Hematopoietic multipotent progenitor cell treated with erythropoietin and hydrocortisone succinate and interleukin-3 and kit ligand, for 17 days (in vitro differentiated cells): ENCODE measurements at places on chromosomes 2 and 18.

- no peak for DNase-seq
Observed at GRCh38 chr2:109282360-109282759, 153.4 kb downstream of the SH3RF3 start.

DNA sequence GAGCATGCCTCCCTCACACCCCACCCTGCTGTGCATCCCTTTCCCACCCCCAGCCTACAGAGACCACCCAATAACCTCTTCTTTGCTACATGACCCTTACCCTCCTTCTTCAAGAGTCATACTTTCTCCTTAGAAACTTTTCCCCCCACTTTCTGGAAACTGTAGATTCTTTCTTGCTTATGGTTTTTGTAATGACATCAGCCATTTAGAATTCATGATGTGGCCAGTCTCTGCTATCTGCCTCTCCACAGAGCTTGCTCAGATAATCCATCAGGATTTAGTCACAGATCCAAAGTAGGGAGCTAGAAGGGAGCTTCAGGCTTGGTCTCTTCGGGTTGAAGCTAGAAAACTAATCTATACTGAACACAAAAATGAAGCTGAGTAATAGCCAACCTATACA is 36.5 kb downstream of the GALM start:
- DNase-seq: no peak

DNA sequence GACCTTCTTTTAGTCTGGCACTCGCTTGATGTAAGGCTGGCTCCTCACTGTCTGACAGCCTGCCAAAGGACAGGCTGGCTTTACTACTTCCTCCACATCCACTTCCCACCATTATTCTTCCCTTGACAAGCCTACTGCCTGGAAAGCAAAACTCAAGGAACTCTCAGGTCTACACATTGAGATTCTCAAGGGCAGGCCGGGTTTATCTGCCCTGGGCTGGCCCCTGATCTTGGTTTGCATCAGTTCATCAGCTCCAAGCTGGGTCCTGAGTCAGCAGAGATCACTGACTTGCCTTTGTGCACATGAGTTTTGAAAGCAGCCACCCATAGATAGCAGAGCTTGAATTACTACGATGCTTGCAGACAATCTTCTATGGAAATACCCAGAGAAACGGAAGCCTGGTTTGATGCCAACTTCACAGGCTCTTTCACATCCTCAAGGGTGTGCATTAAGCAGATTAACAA is 53.9 kb downstream of the KCTD18 start:
- no peak for DNase-seq

GRCh38 chr2:29616569-29616968 is 304.8 kb downstream of the ALK start:
- DNase-seq: no peak

GRCh38 chr2:58532641-58533040 is 291.5 kb upstream of the FANCL start:
- no peak for DNase-seq

DNA sequence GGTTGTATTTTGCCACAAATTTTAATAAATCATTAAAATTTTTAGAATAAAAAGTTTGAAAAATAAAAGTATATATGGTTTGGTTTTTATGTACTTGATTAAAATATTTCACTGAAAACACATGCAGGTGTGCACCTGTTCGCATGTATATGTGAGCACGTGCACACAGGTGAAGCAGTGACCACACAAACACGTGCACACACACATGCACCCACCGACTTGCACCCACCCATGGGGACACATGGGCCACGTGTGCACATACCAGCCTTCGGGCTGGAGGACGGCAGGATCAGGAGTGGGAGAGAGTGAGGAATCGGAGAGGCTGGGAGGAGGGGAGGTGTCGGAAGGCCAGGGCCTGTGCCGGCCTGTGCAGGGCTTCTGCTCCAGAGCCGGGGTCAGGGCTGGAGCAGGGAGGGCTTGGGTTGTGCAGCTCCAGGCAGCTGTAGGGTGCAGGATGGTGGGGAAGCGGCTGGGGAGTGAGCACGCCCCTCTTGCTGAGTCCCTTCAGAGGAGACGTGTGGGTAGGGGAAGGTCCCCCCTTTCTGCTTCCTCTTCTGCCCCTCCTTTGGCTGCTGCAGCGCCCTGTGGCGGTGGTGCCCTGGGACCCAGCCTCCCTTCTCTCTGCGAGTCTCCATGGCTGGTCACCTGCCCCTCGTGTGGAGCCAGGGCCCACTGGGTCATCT is 106.9 kb upstream of the HDAC4 start:
- no peak for DNase-seq

GRCh38 chr2:30113617-30114293 is 33.1 kb upstream of the YPEL5 start:
- DNase-seq: no peak

DNA sequence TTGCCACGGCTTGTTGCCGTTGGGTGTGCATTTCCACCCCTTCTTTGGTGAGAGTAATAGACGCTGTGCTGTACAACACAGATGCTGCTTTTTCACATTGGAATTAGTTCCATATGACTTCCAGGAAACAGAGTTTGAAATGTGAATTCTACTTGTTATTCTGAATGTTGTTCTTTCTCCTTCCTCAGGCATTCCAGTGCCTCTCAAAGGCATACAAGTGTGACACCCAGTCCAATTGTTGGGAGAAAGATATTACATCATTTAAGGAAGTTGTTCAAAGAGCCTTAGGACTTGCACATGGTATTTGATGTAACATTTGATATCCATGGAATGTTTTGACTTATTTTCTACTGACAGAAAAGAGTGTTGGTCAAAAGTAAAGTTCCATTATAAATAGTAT is 134.4 kb upstream of the LTBP1 start:
- no peak for DNase-seq

DNA sequence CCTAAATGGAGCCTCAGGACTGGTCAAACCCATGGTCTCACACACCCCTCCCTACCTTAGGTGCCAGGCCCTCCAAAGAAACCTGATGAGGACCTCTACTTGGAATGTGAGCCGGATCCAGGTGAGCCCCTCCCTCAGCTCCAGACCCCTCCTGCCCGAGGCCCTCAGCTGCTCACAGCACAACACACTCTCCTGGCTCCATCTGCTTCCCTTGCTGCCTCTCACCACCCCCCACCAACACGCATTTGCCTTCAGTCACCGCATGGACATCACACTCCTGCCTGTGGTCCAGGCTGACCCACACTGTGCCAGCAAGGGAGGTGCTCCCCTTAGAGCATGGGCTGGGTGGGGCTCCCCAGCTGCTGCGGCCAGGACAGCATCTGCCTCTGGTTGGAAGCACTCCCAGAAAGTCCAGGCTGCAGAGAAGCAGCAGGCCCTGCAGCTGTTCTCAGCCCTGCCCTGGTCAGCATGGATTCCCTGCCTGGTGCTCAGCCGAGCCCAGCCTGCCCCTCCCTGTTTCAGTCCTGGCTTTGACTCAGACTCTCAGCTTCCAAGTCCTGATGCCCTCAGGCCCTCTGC is 15.1 kb downstream of the SH2D6 start:
- peak; percentile 19 for DNase-seq

- no peak for DNase-seq
Observed at GRCh38 chr18:63373161-63373560, 6.2 kb upstream of the KDSR start.

GRCh38 chr2:226031647-226032501 is 632.4 kb downstream of the NYAP2 start:
- DNase-seq: no peak

GRCh38 chr2:173099271-173099670 is 23.6 kb downstream of the MAP3K20 start:
- no peak for DNase-seq

DNA sequence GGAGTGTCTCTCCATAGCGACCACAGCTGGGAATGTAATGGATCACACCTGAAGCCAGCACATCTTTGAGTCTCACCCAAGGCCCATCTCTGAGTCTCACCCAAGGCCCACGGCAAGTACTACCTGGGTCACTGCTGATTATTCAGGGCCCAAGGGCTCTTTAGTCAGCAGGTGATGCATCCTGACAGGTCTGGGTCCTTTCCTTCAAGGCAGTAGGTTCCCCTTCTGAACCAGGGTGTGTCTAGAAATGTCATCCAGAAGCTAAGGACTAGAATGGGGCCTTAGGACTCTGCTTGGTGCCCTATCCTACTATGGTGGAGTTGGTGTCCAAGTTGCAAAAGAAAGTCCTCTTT is 248.1 kb downstream of the ZNF385B start:
- no peak for DNase-seq

GRCh38 chr18:12021077-12021476 is 39.8 kb downstream of the IMPA2 start:
- DNase-seq: no peak

- DNase-seq: no peak
Observed at GRCh38 chr2:149924549-149925213, 337.1 kb upstream of the MMADHC start.
